Activated CD4-positive, alpha-beta T cell treated with anti-CD3 and anti-CD28 coated beads, Interleukin-2, amount 50 U/mL, for 4 hours (primary cell): ENCODE measurements at places on chromosomes 12 and 14.

DNA sequence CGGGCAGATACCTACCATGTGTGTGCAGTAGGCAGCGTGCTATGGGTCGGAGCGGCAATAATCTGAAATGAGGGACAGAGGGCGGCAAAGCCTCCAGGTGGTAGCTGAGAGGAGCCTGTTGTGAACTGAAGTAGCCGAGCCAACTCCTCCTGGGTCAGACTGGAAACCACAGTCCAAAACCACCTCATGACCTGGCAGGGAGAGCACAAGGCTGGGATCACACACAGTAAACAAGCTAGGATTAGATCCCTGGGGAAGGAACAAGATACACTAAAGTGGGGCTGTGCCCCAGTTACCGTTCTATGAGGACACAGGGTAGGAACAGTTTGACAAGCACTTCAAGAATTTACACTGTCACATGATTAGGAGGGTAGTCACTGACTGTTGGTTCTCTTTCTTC, 49.0 kb downstream of the AREL1 start:
- DNase-seq: no peak

DNA sequence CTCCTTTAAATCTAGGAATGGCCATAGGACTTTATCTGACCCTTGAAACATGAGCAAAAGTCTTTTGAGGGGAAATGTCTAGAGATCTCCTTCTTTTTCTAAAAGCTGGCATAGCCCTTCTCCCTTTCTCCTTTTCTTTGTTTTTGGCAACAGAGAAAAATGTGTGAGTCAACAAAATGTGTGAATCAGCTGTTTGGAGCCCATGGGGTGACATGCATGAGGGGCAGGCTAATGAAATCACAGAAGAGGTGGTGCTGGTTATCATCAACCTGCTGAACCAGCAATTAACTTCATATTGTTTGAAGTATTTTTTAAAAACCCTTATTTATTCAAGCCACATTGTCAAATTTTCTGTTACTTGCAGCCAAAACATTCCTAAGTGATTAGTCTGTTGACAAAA, 132.3 kb downstream of the CCDC59 start:
- DNase-seq: no peak

- no peak for DNase-seq
Measured at GRCh38 chr12:89662623-89663022, 46.0 kb downstream of the ATP2B1 start.

- DNase-seq: no peak
Measured at GRCh38 chr12:121725423-121725822, 12.9 kb downstream of the TMEM120B start.

DNA sequence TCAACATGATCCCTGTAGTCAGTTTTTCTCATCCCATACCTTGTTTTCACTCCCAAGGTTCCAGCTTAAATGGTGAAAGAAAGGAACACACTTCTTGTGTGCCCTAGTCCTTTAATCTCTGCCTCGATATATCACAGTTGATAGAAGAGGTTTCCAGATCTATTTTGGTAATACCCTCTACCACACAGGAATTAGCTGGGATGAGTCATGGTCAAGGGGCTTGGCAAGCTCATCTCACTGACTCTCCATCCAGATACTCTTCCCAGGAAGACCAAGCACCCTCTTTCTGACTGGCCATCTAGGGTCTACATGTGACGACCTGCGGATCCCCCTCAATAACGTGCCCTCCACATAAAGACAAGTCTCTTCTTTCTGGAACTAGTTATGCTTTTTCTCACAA, 277.9 kb downstream of the ITPR2 start:
- DNase-seq: no peak

DNA sequence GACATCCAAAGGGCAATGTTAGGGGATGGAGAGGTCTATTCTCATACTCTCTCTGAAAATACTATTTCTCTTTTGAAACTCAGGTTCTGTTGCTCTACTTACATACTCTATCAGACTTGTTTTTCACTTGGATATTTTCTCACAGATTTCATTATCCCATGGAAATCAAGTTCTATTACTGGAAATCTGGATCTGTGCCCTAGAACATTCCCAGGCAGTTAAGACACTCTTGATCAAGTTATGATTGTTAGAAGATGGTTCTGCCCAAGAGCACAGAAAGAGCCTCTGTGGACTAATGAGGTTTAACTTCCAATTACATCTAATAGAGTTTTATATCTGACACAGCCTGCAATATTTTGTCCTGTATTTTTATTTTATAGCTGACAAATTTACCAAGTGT, 591.0 kb upstream of the ATP2B1 start:
- no peak for DNase-seq

- no peak for DNase-seq
Measured at GRCh38 chr12:24012528-24012927, 63.1 kb upstream of the SOX5 start.

DNA sequence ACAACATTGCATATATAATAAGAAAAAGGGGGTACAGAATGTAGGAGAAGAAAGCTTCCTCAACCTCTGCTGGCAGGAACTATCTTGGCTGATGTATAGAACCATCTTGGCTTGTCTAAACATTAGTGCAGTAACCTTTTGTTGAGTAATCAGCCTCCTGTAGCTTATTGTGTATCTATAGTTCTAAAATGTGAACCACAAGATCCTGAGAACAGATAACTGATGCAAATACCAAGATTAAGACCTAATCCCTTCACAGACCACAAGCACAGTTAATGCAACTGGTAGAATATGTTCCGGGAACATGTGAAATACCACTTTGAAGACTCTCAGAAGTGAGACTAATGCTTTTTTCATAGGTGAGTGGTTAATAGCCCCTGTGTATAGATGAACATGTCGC, 50.7 kb upstream of the KCNC2 start:
- DNase-seq: no peak

GRCh38 chr12:8096281-8096915, 14.3 kb downstream of the NECAP1 start:
- no peak for DNase-seq

- no peak for DNase-seq
Measured at GRCh38 chr12:115584156-115584555, 693.3 kb downstream of the MED13L start.
